ENCODE measurements at places on chromosomes 7 and 10.
A peak's percentile ranks its signal among the peaks of the same experiment; 100 is the strongest.

- DNase-seq = no peak
These were observed 126.9 kb downstream of the TACC2 start for GRCh38 chr10:122115874-122116273.

GRCh38 chr10:31343551-31343950 is 24.5 kb downstream of the ZEB1 start:
- DNase-seq = no peak

- no peak for DNase-seq
These were observed 58.3 kb downstream of the INPP5A start for GRCh38 chr10:132595854-132596253.

GRCh38 chr10:78053211-78053868 is 19.7 kb downstream of the RPS24 start:
- DNase-seq = no peak

GRCh38 chr7:98178762-98179490 is 32.3 kb upstream of the BHLHA15 start:
- DNase-seq = no peak

- DNase-seq = no peak
These were observed 750 bp downstream of the ZNF398 start for GRCh38 chr7:149147752-149148653.

DNA sequence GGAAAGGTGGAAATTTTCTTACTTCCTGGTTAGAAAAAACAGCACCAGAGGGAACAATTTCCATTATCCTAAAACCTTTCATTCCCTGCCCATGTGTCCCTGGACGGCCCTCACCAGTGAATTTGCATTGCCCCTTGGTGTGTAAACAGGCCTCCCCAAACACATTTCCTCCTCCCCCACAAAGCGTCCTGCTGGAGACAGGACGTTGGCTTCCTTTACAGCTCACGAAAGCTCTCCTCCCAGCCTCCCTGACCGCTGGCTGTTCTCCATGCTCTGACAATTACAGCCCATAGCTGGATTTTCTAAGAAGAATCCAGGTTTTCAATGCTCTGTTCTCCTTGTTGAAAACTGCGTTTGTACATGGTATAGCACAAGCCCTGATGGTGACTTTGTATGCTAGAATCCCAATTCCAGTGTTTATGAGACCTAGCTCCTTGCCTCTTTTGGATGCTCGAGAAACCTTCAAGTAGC is 724.2 kb upstream of the CELF2 start:
- DNase-seq = no peak

- no peak for DNase-seq
These were observed 11.1 kb upstream of the TFEC start for GRCh38 chr7:116041615-116042014.

GRCh38 chr7:17681965-17682364 is 258.3 kb downstream of the SNX13 start:
- no peak for DNase-seq

DNA sequence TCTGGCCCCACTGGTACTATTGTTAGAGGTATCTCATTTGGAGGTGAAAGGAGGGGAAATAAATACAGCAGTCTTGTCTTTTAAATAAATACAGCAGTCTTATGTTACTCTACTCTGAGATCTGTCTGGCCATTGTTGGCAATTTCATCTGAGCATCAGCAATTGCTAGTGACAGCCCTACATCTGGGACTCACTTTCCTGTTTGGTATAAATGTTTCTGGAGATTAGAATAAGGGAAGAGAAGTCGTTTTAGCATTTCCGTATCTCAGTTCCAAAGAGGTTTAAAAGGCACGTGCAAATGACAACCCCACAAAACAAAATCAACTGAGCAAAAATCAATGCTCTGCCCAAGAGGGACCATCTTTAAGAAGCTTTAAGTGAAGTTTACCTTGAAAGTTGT is 18.1 kb upstream of the CNNM2 start:
- no peak for DNase-seq

DNA sequence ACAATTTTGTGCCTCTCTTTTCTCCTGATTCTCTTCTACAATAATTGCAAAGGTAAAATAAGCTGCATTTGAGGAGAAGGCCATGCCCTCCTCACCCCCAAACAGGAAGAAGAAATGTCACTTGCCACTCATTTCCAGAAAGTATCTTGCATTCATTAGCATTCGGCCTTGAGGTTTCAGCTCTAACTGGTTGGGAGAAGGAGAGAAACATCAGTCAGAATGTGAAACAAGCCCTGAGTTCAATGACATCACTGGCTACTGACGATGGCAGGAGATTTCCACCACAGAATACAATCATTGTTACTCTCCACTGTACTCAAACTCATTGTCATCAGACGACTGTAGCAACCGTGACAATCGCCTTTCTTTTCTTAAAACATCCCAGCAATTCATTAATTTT is 72.8 kb downstream of the PRKCQ start:
- no peak for DNase-seq

GRCh38 chr10:129344103-129344502 is 122.9 kb upstream of the MGMT start:
- DNase-seq = no peak

- DNase-seq = no peak
These were observed 120.1 kb downstream of the PHTF2 start for GRCh38 chr7:77918676-77919075.

DNA sequence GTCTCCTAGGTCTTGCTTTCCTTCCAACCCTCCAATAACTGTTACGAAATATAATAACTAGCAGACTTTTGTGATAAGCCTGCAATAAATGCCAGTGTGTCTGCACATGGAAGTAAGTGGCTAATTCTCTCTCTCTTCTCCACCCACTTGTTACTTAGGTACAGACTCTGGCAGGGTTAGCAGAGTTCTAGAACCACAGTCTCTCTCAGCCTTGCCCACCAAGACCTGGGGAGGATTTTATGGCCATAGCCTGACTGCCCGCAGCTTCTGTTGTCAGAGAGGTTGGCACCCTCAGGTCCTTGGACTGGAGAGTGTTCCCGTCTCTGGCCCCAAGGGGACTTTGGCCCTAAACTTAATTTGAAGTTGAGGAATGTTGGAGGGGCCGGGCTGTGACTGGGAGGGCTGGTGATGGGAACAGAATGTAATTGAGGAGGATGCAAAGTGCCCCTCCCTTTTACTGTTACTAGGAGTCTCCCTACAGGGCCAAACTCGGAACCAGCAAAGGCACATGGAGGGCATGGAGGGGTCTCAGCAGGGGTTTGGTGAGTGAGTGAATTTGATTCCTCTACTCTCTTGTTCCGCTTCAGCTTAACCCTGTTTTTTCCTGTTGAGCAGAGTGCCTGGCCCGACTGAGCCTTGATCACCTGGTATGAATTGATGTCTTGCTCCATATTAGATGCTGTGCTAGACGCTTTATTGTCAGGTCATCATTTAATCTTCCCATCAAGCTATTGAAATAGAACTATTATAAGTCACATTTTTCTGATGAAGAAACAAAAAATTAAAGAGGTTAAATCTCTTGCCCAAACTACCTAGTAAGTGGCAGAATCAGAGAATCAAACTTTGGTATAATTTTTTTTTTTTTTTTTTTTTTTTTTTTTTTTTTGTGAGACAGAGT is 37.0 kb upstream of the LCOR start:
- DNase-seq = no peak

GRCh38 chr10:91479583-91479982 is 69.4 kb downstream of the HECTD2 start:
- DNase-seq = no peak

GRCh38 chr7:50957855-50958254 is 175.2 kb upstream of the GRB10 start:
- DNase-seq = no peak

GRCh38 chr7:132051311-132051710 is 494.9 kb upstream of the PODXL start:
- DNase-seq = no peak

DNA sequence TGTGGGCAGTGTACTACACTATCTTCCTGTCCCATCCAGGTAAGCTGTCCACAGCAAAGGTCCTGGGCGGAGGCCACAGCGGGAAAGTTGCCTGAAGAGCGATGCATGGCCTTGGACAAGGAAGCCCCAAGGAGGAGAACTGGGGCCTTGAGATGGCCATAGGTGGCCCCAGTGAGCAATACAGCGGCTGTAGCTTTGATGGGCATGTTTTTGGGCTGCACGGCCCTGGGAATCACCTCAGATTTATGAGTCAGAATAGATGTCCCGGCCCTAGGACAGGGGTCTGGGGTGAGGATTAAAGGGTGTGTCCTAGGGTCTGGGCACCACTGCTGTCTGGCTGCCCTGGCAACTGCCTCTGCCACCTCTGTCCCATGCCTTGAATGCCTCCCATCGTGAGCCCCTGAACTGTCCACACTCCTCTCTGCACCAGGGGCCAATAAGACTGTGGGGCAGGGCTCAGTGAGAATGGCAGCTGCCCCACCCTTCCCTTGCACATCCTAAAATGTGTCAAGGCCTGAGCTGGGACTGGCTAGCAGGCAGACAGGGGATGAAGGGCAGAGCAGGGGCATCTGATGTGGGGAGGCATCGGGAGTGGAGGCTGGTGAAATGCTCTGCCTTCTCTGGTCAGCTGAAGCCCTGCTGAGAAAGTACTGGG is 9.4 kb upstream of the IRF5 start:
- DNase-seq = no peak

- no peak for DNase-seq
These were observed 17.4 kb downstream of the C7orf57 start for GRCh38 chr7:48052748-48053147.

- DNase-seq = peak; percentile 79
These were observed 6.0 kb downstream of the MBLAC1 start for GRCh38 chr7:100132697-100133151.

- no peak for DNase-seq
These were observed 135.1 kb downstream of the SDK1 start for GRCh38 chr7:3436112-3436511.

- DNase-seq = peak; percentile 1
These were observed at the start of gene CABCOCO1 for GRCh38 chr10:61662794-61663259. Gene CABCOCO1, plus strand, starts transcription at chr10:61662929. Its CDS starts 44 bp downstream, at chr10:61662973.

DNA sequence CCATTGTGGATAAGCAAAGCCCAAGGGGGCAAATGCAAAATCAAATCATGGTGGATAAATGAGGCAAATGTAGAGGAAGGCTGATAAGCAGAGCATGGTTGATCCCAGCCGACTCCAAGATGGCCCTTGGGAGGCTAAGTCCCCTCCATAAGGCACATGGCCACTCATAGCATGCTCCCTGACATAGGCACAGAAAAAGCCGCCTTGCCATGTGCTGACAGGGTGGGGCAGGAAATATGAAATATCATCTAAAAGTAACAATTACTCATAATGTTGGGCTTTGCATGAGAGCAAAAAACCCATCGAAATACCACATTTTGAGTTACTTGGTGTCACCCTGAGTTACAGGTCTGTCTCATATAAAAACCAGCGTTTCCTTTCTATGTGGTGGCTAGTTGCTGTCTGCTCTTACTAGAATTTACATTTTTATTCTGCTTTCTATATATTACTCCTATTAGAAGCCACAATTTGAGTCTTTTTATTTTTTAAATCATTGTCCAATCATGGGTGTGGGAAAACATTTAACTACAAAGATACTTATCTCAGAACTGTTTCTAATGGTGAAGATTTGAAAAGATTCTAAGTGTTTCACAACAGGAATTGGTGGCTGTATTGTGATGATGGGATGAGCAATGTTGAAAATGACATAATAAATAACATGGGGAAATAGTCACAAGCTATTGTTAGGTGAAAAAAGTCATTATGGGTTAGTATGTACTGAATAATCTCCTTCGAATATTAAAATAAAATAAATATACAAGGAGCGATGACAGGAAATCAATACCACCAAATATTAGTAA is 102.7 kb downstream of the CUBN start:
- DNase-seq = no peak

DNA sequence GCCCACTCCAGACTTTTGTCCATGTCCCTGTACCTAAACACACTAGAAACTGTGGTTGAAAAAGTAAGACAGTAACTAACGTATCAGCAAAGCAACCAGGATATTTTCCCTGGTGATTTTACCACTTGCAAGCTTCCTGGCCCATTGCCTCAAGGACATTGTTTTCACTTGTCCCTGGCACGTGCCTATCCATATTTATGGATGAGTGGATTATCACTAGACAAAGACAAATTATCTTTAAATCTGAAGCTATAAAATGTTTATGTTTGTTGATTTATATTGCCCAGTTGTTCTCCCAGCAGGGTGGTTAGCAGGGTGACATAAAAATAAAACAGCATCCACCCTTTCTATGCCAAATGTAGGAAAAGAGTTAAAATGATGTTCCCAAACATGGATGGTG is 93.2 kb upstream of the STEAP1 start:
- no peak for DNase-seq

DNA sequence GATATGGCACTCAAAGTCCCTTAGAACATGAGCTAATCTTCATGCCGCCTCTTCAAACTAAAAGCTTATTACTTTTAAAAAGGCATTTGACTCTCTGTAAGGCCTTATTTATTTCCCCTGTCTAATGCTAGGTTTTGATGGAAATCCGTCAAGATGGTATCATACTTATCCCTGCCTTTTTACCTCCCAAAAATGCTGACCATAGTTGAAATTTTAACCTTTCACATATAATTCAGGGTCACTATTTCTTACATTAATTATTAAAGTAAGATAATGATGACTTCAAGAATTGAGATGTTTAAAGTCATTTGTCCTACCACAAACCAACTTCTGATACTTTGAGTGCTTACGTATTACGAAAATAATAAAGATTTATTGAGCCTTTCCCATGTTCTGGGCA is 12.3 kb upstream of the OSBPL3 start:
- no peak for DNase-seq

- DNase-seq = no peak
These were observed 91.0 kb downstream of the ELMO1 start for GRCh38 chr7:37357637-37357996.

GRCh38 chr10:119770928-119771327 is 45.1 kb downstream of the INPP5F start:
- no peak for DNase-seq

DNA sequence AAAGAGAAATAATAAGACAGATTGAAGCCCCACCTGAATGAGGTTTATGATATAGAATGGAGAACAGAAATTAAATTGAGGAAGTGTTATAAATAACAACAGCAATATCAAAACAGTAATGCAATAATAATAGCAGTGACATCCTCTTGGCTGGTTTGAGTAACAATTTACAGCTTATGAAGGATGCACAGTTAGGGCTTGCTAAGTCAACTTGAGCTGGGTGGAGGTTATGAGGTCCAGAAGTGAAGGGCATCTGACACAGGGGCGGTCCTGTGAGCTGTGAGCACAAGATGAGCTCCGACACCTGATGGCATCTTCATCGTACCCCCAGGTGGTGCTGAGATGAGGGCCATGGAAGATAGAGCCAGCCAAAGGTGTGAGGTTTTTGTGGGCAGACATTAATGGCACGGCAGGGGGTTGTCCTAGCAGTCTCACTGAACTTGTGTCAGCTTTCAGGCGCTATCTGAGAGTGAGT is 30.5 kb downstream of the ARHGAP22 start:
- DNase-seq = no peak

DNA sequence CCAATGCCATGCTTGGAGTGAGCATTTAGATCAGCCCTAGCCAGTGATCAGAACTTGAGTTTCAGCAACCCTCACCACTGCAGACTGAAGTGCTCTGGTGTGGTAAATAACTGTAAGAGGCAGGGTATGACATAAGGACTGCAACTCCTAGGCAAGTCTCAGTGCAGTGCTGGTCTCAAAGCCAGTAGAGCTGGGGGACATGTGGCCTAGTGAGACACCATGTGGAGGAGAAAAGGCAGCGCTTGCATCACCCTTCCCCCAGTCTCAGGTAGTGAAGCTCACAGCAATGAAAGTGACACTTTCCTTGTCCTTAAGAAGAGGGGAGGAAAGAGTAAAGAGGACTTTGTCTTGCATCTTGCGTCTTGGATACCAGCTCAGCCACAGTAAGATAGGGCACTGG is 386.8 kb upstream of the POT1 start:
- no peak for DNase-seq

Measured in thymus (tissue), 14 donors.